ENCODE measurements at places on chromosomes 12 and 14. TPM values are rescaled to one million over a fixed set of nuclear protein-coding genes. Genes with fewer than 3 reads are reported as not detected.

KRT82 gene
- not detected for total RNA-seq

SINHCAF gene
- total RNA-seq: 10.5 TPM

KLRC4 gene
- total RNA-seq: not detected

MTRFR gene
- total RNA-seq: 13.5 TPM

EML1 gene
- 62.0 TPM for total RNA-seq

AVPR1A gene
- under 0.01 TPM for total RNA-seq

RTN1 gene
- total RNA-seq: 1.6 TPM

CATSPERB gene
- not detected for total RNA-seq

LETMD1 gene
- 53.6 TPM for total RNA-seq

KRT8 gene
- 13.4 TPM for total RNA-seq

DIO2 gene
- 14.1 TPM for total RNA-seq

NGB gene
- not detected for total RNA-seq

CISTR gene
- not detected for total RNA-seq

NUBPL gene
- 8.6 TPM for total RNA-seq

IRAK3 gene
- 8.1 TPM for total RNA-seq

RIMBP2 gene
- 0.18 TPM for total RNA-seq

COCH gene
- 0.14 TPM for total RNA-seq

TAS2R20 gene
- total RNA-seq: 2.2 TPM

Measured in smooth muscle cell of bladder (primary cell).